ENCODE measurements at places on chromosomes 11 and 22. TPM values are rescaled to one million over a fixed set of nuclear protein-coding genes. Genes with fewer than 3 reads are reported as not detected.

DNA sequence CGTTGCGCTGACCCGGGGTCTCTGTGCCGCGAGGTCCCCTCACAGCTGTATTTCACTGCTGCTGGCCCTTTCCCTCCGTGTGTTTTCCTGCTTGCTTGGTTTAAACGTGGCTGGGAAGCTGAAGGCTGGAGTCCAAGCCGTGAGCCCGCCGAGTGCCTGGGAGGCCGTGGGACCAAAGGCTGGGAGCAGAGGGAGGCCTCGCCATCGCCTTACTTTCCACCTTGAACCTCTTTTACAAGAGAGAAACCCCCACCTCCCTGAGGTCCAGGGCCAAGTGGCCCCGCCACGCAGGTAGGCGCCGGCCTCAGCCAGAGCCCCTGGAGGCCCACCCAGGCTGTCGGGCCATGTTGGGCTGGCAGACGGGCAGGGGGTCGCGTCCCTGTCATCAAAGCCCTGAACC lies 411.6 kb downstream of the TBC1D22A start:
- no peak for DNase-seq

GRCh38 chr11:103532133-103532788 lies 423.0 kb downstream of the DYNC2H1 start:
- DNase-seq, result no peak

GRCh38 chr11:118434553-118435289 lies 1.6 kb upstream of the KMT2A start:
- peak; percentile 91 for DNase-seq

The C11orf86 gene
- total RNA-seq, result 0.39 TPM

DNA sequence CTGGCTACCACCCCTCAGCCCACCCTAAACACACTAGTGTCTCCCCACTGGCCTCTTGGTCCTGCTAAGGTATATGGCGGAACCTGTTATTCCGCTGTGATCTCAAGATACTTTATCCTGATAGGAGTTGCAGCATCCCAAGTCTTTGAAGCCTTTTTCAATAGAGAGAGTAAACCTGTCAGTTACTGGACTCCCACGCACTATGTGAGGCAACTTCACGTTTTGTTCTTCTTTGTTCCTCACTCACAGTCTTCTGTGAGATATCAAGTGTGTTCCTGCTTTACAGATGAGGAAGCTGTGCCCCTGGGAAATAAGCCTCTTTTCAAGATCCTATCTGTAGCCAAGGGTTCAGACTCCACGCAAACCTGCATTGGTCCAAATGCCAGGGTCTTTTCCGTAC lies 127.8 kb downstream of the MYO18B start:
- no peak for DNase-seq

DNA sequence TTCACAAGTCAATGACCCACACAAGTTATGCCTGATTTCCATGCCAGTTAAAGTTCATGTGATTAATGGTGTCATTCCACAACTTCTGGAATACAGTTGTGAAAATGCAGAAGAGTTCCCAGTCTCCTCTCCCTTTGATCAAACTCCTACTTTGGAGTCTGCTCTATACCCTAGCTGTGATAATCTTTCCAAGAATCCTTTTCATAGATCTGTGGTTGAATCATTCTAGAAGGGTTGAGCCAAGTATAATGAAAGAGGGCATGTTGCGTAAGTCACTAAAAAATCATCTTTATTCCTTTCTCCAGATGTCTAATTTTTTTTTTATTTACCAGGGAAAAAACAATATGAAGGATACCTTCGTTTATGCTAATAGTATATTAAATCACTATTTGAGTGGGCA lies 89.7 kb upstream of the CARD18 start:
- no peak for DNase-seq

DNA sequence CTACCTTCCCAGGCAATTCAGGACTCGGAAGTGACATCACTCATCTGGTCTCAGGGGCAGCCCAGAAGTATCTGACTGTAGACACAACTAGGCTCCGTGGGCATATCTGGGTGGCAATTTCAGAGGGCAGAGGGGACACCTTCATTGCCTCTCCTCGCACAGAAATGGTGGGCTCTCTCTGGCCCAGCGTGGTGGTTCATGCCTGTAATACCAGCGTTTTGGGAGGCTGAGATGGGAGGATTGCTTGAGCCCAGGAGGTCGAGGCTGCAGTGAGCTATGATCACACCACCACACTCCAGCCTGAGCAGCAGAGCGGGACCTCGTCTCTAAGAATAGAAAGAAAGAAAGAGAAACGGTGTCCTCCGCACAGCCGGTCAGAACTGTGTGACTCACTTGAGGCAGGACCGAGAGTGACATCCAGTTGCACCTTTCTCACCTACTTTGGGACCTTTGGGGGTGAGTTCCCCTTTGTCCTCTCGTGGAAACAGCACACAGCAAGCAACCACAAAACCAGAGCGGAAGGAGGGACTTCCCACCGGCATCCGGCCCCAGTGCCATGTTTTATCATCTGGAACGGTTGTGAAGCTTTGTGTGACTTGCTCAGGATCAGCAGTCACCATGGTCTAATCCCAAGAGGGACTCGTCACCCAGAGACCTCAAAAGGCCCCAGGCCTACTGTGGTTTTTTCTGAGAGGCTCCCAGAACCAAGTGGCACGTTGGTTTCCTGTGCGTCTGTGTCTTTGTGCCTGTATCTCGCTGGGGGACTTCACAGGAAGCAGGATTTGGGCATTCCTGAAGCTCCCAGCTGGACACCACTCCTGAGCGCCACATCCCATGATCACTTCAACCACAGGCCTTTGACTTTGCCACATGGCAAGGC lies 38.4 kb upstream of the EMID1 start:
- DNase-seq, result no peak

All from spinal cord (tissue), 10 donors.